Activated CD8-positive, alpha-beta memory T cell treated with anti-CD3 and anti-CD28 coated beads for 1 hour (primary cell): ENCODE measurements at places on chromosomes 2 and 18.

DNA sequence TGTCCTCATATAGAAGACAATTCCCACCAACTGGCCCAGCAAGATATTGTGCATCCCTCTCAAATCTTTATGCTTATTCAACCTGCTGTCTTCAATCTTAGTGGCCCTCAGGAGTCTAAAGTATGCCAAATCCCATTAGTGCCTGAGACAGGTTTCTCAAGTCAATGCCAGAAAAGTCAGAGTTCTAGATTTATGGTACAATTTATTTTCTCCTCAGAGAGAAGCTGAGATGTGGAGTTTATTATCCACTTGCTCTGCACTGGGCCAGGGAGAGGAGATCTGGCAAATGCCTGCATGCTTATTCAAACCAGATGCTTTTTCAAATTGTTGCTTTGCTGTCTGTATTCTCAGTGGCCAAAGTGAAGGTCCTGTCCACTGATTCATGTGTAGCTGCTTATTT lies 825.2 kb downstream of the METTL4 start:
- no peak for DNase-seq

GRCh38 chr2:235665661-235666212 lies 171.9 kb downstream of the AGAP1 start:
- DNase-seq = no peak

GRCh38 chr2:57160976-57161375 lies 885.6 kb upstream of the VRK2 start:
- no peak for DNase-seq

- no peak for DNase-seq
These were observed 102.9 kb upstream of the SLC8A1 start for GRCh38 chr2:40554665-40555294.

GRCh38 chr2:101076581-101076980 lies 74.5 kb downstream of the RPL31 start:
- no peak for DNase-seq

- DNase-seq = no peak
These were observed 31.5 kb downstream of the USP34 start for GRCh38 chr2:61439241-61440002.

- DNase-seq = no peak
These were observed 13.7 kb downstream of the HS6ST1 start for GRCh38 chr2:128304715-128305554.
